Activated effector memory CD4-positive, alpha-beta T cell treated with anti-CD3 and anti-CD28 coated beads, Interleukin-2, amount 50 U/mL, for 16 hours (primary cell): ENCODE measurements at places on chromosomes 2 and 18.
A peak's percentile ranks its signal among the peaks of the same experiment; 100 is the strongest.

GRCh38 chr2:71784734-71785511 is 331.6 kb downstream of the DYSF start:
- peak; percentile 36 for DNase-seq

GRCh38 chr2:219574484-219575311 is 2.6 kb downstream of the INHA start:
- no peak for DNase-seq

DNA sequence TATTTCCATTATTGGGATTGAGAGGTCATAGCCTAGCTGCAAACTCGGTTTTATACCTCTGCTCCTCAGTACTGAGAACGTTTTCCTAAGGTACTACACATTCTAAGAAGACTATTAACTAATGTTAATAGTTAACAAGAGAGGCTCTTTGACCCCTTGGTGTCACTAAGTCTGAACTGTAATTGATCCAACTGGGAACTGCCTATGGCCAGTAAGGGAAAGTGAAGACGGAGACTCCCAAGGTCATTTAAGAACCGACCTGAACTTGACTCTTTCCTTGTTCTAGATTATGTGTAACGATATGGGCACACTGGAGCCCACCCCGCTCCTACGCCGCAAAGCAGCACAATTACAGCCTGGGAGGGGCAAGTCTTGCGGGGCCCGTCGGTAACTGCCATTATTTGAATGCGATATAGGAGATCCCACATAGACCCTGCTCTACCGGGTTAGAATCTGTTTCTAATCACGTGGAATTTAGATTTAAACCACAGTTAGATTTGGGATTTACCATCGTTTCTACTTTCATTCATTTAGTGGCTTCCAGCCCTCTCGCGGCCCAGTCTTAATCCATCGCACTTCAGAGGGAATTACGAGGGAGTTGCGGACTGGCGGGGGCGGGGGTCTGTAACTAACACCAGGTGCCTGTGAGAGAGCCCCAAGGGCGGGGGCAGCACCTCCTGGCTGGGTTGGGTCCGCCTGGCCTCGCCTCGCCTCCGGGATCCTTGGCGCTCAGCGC is 84.1 kb upstream of the EPB41L3 start:
- no peak for DNase-seq

DNA sequence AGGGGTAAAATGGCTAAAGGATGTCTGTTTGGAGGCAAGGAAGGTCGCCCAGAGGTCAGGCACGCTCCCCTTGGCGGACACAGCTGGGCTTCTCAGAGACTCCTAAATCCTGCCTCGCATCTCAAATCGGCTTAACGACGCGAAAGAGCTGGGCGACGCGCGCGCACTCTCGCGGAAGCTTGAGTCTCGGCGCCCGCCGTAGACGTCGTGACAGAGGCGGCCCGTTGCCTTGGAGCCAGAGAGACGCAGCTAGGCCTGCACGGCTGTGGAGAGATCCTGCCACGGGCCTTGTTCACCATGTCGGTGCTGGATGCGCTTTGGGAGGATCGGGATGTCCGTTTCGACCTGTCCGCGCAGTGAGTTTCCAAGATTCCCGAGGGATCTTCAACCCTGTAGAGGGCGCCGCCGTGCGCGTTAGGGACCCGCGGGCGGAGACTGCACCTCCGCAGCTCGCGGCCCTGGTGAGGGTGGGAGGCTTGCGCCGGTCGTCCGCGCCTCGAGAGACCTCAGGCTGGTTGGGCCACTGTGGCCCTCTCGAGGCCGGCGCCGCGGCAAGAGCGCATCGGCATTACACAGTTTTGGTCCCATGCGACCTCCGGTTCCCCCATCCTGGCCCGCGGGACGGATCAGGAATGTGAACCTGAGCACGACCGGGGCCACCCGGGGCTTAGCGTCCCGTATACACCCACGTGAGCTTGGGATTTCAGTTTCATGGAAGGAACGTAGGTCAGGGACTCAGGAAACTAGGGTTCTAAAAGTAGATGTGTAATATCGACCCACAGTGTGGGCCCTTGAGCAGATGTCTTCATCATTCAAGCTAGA is at the start of gene BBS5:
Gene BBS5, plus strand, starts transcription at position 238 of the 822 bp plus-strand sequence. Its CDS starts 60 bp downstream, at position 298.
- peak; percentile 88 for DNase-seq

- DNase-seq = no peak
Measured at GRCh38 chr2:161990741-161991140, 83.3 kb downstream of the DPP4 start.

DNA sequence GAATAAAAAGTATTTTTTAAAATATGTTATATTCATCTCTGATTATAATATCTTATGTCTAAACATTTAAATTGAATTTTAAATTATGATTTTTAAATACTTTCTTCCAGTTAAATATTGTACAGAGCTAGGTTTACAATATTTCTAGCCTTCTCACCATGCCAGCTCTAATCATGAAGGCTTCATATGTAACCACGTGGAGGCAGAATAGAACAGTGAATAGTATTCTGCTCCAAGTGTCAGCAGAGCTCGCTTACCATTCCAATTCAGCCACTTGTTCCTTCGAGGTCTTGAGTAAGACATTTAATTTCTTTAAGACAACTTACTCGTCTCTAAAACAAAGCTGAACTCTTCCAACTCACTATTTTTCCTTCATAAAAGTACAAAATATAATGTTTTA is 871.8 kb downstream of the SUCLG1 start:
- no peak for DNase-seq

DNA sequence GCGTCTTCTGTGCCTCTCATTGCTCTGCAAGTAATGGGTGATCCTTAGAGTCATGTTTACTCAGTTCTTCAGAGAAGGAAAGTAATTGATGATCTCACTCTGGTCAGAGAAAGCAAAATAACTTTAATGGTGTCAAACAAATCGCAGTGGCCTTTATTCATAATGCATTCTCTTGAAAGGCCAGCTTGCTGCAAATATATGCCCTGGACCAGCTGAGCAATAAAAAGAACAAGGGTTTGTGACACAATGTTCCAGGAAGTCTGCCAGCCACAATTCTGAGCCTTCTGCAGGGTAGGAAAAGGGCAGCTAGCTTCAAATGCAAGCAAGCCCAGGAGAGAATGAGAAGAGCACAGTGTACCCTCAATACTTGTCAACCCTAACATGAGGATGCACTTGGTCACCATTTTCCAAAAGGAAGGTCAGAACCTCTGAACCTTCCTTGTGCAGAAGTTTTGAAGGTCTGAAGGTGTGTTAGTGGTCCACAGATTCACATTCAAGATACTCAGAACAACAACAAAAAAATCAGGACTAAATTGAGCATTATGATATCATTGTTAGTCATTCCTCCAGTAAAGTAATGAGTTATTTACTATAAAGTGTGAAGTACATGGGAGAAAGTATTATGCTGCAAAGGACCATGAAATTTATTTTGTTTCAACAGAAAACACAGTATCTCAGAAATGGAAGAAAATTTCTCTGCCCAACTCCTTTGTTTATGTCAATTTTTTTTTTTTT is 355.6 kb downstream of the PAX3 start:
- DNase-seq = no peak

GRCh38 chr2:134103196-134103595 is 150.7 kb upstream of the MGAT5 start:
- no peak for DNase-seq

DNA sequence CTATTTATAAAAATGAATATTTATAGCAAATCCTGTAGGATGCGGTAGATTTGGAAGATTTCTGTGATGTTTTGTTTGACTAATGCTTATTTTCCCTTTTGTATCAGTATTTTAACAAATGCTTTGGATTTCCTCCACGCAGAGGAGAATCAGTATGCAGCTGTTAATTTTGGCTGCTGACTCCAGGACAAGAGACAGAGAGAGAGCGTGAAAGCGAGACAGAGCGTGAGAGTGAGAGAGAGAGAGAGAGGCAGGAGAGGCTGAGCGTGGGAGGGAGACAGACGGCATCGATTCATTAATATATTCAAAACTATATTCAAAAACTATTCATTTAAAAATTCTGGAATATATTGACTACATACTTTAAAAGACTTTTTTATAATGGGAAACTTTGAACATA is 62.5 kb downstream of the RRM2 start:
- no peak for DNase-seq

- DNase-seq = no peak
Measured at GRCh38 chr2:147511491-147511948, 333.3 kb upstream of the ACVR2A start.

DNA sequence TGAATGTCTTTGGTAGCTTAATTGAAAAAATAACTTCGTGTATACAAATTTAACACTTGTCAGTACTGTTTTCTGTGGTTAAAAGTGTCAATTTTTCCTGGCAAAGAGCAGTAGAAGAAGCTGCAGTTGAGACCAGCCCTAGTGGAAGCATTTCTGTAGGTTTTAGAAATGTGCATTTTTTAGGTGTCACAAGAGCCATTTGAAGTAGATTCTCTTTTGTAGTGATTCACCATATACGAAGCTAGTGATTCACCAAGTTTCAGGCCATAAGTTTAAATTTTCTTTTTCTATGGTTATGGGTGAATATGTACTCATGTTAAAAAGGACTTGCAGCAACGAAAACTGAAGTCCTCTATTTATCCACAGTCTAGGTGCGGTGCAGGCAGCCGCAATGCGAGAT is 4.2 kb downstream of the NABP1 start:
- DNase-seq = no peak

DNA sequence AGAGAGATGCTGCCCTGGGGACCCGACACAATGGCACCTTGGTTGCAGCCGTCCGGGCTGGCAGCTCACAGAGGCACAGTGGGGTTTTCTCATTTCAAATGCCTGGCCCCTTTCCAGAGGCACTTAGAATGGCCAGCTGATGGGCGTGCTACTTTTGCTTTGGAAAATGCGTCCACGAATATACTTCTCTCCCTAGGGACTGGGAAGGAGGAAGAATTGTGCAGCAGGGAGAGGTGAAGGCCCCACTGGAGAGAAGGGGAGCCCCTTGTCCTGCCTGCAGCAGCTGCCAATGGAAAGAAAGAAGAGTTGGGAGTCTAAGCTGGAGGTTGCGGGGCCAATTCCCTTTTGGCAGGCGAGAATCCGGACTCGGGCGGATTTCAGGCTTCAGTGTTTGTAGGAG is 1.1 kb upstream of the MAL start:
- no peak for DNase-seq
